ENCODE measurements at places on chromosomes 4 and X. TPM values are rescaled to one million over a fixed set of nuclear protein-coding genes. Genes with fewer than 3 reads are reported as not detected.

DNA sequence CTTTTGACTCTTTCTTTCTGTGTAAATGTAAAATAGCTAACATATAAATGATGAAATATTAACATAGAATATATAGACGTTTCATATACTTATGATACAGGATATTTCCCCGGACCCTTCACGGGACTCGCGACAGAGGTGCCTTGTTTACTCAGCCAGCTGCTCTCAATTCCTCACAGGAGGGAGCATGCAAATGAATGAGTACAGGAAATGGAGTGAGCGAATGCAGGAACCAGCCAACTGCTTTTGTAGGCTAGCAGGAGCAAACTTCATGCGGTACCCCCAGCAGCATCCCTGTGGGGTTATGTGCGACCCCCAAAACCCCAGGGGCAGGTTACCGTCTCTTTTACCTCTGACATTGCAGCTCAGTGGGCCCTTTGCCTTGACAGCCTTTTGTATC, 110.3 kb upstream of the PDHA2 start:
- DNase-seq = no peak

The NAA11 gene
- total RNA-seq = not detected

The CT45A5 gene
- not detected for total RNA-seq

DNA sequence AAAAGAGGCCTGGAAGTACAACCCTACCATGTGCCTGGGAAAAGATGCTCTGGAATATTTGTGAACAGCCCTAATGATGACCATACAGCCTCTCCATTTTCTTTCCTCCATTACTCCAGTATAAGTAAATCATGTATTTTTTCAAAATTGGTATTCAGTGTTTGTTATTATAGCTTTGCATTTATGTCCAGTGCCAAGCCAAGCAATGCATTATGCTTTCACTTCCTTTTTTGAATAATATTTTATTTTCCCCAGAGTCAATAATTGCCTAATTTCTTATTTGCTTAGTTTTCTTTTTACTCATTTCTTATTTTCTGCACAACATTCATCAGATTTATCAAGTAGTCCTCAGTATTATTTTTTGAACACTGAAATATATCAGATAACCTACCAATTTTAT, 49.3 kb upstream of the EOLA2 start:
- no peak for DNase-seq

DNA sequence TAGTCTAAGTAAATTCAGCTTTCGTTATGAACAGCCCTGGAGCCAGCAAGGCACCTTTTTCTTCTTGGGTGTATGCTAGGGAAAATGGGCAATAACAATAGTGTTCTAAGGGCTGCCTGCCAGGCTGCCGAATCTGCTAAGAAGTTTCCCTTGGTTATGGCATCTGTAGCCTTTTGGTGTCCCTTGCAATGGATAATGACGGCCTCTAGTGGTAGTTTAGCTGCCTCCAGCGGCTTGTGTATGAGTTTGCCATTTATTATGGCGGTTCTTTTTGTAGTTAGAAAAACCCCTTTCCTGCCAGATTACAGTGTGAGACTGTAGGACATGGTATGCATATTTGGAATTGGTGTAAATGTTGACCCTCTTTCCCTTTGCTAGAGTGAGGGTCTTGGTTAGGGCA, 78.9 kb upstream of the SPIN4 start:
- no peak for DNase-seq

The HTRA3 gene
- total RNA-seq = 35.2 TPM

The SNCA gene
- 17.7 TPM for total RNA-seq

GRCh38 chrX:21479695-21480270, 105.6 kb downstream of the CNKSR2 start:
- DNase-seq = peak; percentile 59

DNA sequence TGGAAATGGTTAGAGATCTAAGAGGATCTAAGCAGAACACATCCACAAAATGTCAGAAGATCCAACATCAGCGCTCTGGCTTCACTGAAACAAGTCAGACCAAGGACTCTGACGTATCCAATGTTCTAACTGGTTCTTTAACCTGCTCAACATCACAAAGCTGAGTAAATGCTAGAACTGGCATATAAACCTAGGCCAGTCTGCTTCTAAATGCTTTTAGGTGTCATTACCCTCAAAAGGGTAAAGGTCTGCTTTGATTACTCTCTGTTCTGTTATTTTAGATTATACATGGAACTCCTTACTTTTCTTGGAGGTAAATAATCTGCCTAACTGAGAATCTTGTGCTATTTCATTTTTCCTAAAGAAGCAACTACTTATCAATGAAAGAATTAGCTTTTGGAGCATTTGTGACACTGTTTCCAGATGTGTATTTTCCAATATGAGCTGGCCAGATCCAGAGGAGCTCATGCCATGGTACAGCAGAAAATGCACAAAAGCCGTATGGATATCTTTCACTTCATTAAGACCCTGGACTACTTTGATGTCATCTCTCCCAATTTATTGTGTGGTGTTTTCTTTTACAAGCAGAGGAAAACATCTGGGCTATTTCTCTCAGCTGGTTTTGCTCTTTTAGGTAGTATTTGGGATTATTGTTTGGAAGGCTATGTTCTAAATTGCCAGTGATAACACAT, 123.5 kb downstream of the RASGEF1B start:
- no peak for DNase-seq

DNA sequence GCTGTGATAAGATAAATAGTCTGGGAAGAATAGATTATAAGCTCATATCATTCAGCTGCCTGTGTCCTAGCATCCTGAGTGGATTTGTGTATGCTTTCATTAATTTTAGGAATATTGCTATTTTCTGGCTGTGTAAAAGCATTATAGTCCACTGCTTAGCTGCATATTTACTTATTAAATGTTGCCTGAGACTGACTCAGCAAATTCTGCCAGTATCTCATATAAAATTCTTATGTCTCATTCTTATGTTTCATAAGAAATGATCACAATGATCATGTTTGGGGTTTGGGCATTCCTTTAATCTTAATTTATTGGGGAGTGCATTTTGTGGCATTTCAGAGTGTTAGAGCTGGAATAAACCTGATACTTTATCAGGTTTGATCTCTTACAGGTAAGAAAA, 34.9 kb downstream of the RASSF6 start:
- DNase-seq = no peak

DNA sequence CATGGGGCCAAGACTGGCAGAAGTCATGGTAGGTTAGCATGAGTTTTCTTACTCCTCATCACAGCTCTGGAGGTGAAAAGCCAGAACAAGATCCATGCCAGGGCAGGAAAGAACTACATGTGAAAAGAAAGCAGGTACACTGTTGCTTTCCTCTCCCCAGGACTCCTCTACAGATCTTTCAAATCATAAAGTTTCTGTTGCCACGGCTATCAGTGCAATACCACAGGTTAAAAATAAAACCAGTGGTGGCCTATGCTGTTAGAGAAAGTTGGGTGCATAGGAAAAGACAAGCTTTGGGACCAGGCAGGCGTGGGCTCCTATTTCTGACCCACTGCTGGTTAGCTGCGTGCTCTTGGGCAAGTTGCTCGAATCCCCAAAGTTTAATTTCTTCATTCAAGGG, 81.4 kb downstream of the SH3RF1 start:
- no peak for DNase-seq

The PPAT gene
- 11.6 TPM for total RNA-seq

The PDZD4 gene
- 4.1 TPM for total RNA-seq

- no peak for DNase-seq
Observed at GRCh38 chr4:175614890-175615289, 197.2 kb downstream of the GPM6A start.

The LYAR gene
- total RNA-seq = 7.5 TPM

DNA sequence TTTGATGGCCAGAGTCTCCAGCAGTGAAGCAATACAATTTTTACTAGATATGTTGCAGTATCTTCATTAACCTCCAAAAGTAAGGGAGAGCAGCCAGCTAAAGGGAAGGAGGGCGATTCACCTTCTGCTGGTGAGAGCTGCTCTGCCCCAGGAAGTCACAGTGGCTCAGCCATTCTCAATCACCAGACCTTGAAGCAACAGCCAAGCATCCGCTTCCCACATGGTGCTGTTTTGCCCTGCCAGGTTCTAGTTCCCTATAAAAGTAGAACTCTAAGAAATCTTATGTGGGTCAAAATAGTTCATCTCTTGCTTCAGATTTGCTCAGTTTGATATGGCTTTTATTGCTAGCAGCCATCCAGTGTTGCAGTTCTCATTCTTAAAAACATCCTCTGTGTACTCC, 166.8 kb downstream of the STIM2 start:
- no peak for DNase-seq

DNA sequence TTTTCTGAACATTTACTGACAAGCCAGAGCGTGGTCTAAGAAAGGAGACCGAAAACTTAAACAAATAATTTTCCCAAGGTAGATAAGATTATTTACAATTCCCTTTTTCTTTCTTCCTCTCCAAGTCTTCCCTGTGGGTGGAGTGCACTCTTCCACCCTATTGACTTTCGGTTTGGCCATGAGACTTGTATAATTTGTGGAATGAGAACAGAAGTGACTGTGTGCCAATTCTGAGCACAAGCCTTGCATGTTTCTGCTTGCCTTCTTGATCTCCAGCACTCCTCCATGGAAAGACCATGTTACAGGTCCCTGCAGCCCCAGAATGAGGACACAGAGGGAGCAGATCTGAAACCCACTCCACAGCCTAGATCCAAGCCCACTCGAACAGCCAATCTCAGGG, 150.0 kb upstream of the HPGD start:
- no peak for DNase-seq

DNA sequence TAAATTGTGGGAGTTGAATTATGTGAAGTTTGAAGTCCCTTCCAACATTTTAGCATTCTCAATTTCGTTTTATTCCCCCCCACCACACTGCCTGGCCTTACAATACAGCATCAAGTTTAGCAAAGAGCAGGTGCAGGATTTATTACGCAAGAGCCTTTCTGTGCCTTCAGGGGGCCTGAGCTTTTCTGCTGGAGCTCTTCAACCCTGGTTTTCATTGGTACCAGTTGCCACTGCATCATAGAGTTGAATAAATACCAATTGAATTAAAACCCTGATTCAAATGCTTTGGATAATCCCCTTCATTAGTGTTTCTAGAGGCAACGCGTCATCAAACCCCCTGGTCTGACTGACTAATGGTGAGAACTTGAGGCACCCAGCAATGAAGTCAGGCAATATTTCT, 43.6 kb upstream of the KIT start:
- no peak for DNase-seq

DNA sequence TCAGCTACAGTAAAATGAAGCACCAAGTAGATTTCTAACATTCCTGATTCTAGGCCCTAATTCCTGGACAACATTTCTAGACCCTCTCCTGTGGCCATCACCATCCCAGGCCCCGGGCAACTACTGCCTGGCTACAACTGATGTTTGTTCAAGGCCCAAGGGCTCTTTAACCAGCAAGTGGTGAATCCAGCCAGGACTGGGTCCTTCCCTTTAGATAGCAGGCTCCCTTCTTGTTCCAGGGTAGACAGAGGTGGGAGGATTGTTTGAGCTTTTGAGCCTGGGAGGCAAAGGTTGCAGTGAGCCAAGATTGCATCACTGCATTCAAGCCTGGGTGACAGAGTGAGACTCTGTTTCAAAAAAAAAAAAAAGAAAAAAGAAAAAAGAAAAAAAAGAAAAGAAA, 12.7 kb upstream of the AADAT start:
- DNase-seq = no peak

GRCh38 chrX:150035531-150035930, 97.2 kb upstream of the EOLA2 start:
- DNase-seq = no peak

The POLN gene
- total RNA-seq = 7.6 TPM

GRCh38 chr4:85995361-85995760, 364.5 kb downstream of the MAPK10 start:
- no peak for DNase-seq

DNA sequence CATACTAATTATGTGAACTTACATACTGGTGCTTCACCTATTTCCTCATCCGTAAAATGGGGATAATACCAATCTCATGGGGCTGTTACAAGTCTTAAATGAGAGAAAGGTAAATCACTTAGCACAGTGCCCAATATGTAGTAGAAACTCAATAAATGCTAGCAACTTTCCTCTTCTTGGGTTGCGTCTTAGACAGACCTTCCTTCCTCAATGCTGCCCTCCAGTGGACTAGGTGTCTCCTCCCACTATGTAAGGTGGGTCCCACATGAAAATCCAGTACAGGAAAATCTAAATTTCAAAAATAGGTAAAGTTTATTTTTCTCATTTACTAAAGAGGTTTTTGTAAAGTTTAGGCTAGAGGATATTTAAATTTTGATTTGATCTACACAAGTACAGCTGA, 20.6 kb downstream of the ZDHHC9 start:
- DNase-seq = peak; percentile 44

DNA sequence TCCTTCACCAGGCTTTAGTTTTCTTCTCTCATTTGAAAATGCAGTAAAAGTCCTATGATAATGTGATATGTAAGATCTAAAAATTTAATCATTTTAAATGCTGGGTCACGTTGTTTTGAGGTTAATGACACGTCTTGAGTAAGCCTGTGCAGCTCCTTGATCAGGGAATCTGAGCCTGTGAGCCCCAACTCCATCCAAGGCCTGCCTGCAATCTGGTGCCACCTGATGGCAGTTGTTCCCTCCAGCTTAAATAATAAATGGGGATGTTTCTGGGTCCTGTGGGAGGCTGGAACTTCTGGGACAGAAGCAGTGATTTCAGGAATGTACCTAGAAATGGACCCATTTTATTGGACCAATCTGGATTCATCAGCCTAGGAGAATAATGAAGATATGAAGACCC, 455.4 kb upstream of the ADGRL3 start:
- no peak for DNase-seq

The RBM46 gene
- not detected for total RNA-seq

- no peak for DNase-seq
Observed at GRCh38 chrX:124358800-124359383, 12.5 kb downstream of the SH2D1A start.

The TMEM150C gene
- total RNA-seq = 6.4 TPM

The GPRASP1 gene
- total RNA-seq = 14.4 TPM

Measured in tongue (tissue), 3 donors.